ENCODE measurements at places on chromosomes 12 and 14. TPM values are rescaled to one million over a fixed set of nuclear protein-coding genes. Genes with fewer than 3 reads are reported as not detected.
A peak's percentile ranks its signal among the peaks of the same experiment; 100 is the strongest.

Gene SERPINA3
- under 0.01 TPM for total RNA-seq

Gene NXPH4
- under 0.01 TPM for total RNA-seq

- no peak for DNase-seq
Observed at GRCh38 chr14:97116546-97116945, 319.4 kb downstream of the VRK1 start.

DNA sequence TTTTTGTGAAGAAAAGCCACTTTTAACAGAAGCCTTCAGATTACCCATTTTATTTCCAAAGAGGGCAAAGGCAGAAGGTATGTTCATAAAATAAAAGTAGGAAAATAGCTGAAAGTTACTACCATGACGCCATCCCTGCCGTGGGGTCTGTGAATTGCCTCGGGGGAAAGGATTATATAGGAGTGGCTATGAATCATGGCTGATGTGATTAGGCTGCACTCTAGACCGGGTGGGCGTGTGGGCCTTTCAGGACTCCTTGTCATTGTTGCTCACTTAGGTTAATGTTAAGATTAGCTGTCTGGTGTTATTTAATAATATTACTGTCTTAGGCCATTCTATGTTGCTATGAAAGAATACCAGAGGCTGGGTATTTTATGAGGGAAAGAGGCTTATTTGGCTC, 195.5 kb downstream of the EGLN3 start:
- DNase-seq: no peak

- peak; percentile 31 for DNase-seq
Observed at GRCh38 chr12:6044082-6044481, 80.4 kb downstream of the VWF start.

DNA sequence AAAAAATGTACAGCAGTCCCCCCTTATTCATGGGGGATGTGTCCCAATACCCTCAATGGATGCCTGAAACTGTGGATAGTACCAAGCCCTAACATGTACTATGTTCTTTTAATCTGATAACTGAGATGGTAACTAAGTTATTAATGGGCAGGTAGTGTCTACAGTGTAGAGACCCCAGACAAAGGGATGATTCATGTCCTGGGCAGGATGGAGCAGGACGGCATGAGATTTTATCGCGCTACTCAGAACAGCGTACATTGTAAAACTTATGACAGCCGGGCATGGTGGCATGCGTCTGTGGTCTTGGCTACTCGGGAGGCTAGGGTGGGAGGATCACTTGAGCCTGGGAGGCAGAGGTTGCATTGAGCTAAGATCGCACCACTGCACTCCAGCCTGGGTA, 37.1 kb downstream of the KIAA0586 start:
- DNase-seq: no peak

DNA sequence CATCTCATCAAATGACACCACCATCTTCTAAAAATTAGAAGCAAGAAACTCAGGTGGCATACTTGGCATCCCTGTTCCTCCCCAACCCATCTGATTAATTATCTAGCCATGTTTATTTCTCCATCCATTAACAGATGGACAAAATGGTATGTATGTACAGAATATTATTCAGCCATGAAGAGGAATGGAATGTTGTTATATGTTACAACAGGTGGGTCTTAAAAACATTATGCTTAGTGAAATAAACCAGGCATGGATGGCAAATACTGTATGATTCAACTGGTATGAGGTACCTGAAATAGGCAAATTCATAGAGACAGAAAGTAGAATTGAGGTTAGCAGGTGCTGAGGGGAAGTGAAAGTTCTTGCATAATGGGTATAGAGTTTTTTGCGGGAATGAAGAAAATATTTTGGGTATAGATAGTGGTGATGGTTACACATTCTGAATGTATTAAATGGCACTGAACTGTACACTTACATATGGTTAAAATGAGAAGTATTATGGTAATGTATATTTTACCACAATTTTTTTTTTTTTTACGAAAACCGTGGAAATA, 17.5 kb downstream of the YY1 start:
- no peak for DNase-seq

GRCh38 chr14:90624227-90624626, 192.0 kb downstream of the TTC7B start:
- peak; percentile 77 for DNase-seq

DNA sequence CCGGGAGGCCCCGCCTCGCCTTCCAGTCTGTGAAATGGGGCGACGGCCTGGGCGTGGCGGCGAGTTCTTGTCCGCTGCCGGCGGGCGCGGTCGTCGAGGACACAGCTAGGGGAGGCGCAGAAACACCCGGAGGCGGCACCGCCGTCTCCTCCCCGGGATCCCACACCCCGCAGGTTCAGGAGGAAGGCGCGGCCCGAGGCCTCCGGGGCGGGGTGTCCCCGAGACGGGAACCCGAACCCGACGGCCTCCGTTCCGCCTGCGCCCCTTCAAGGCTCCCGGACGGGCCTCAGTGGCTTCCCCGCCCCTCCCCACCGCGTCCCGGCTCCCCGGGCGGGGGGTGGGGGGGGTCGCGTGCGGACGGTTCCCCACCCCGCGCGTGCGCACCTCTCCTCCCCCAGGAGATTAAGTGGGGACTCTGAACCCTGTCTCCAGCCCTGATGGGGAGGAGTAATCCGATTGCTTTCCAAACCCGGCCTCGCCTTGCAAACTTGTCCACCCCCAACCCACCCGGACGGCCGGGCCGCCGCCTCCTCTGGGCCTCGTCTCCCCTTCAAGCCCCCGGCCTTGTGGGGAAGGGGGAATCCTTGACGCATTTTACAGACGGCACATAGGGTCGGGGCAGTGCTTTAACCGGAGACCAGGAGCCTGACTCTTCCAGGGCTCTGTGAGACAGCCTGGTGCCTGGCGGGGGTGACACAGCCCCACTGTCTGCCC, 35.3 kb upstream of the ANKRD9 start:
- DNase-seq: no peak

DNA sequence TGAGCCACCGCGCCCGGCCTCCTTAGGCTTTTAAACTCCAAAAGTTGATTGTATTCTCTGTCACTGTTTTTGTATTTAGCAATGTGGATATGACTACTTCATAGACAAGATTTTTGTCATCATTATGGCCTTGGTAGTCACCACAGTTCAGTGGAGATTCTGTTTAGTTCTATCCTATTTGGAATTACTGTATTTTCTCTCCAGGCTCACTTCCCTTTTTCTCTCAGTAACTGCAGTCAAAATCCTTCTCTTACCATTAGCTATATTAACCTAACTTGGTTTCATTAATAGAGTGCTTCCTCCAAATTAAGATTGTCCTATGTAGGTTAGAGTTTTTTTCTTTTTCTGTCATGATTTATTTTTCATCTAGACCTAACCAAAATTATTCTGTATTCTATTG, 283.9 kb downstream of the TMTC2 start:
- DNase-seq: no peak

- DNase-seq: no peak
Observed at GRCh38 chr12:83763425-83763824, 1076.7 kb downstream of the TMTC2 start.

DNA sequence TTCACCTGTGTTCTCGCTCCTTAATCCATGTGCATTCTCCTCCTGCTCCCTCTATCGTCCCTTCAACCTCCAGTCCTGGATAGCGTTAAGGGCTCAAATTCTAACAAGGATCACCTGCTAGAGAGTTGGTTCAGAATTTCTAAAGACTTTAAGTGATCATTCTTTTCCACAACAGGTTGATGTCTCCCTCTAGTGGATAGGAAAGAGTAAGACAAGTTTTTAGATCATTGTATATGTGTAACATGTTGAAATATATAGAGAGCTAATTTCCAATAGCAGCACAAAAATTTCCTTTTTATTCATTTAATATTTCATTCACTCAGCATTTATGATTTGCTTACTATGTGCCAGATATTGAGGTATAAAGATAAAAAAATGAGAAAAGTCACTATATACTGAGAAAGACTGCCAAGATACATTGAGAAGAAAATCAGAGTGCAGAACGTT, 9.3 kb upstream of the ESR2 start:
- DNase-seq: peak; percentile 68

GRCh38 chr12:105365231-105365630, 34.7 kb downstream of the C12orf75 start:
- no peak for DNase-seq

DNA sequence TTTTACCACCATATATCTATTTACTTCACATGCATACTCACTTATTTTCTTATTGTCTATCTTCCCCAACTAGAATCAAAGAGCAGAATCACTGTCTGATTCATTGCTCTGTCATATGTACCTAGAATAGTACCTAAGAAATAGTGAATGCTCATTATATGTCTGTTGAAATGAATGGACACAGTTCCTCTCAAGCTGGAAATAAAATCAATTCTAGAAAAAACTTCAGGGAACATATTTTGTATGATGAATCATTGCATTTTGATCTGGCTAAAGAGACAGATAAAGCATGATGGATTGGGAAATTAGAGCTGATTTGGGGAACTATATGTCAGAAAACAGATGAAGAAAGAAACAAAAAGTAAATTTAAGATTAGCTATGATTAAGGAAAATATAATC, 623.3 kb downstream of the C12orf50 start:
- DNase-seq: no peak

Measured in lung microvascular endothelial cell (primary cell).